ENCODE measurements at places on chromosomes 12 and 14. TPM values are rescaled to one million over a fixed set of nuclear protein-coding genes. Genes with fewer than 3 reads are reported as not detected.
A peak's percentile ranks its signal among the peaks of the same experiment; 100 is the strongest.

DNA sequence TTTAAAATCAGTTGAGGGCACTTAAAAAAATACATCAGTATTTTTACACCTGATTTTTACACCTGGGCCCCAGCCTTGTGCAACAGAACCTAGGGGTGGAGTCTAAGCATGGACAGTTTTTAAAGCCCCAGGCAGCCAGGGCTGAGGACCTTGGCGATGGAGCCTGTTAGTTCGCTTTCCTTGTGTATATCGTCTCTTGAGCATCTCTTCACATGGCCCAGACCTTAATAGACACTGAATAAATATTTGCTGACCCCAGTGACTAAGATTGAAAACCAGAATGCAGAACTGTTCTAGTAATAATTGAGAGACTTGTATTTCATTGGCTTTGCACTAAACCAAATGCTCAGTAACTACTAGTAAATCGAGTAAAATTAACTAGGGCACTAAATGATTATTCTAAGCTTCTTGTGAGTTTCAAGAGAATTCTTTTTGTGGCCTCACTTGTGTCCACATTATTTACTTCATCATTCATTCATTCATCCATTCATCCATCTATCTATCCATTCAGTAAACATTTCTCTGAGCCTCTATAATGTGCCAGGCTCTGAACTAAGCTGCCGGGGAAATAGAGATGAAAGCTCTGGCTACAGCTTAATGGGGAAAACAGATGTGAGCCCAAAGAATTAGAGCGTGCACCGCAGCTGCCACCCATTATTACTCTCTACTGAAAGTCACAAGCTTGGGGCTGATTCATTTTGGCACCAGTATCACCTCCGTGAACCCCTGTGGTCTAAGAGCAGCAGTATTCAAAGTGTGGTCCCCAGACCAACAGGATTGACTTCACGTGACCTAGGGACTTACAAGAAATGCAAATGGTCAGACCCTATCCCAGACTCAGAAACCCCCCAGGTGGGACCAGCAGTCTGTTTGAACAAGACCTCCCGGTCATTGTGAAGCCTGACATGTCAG lies 30.7 kb upstream of the BCL7A start:
- no peak for DNase-seq

DNA sequence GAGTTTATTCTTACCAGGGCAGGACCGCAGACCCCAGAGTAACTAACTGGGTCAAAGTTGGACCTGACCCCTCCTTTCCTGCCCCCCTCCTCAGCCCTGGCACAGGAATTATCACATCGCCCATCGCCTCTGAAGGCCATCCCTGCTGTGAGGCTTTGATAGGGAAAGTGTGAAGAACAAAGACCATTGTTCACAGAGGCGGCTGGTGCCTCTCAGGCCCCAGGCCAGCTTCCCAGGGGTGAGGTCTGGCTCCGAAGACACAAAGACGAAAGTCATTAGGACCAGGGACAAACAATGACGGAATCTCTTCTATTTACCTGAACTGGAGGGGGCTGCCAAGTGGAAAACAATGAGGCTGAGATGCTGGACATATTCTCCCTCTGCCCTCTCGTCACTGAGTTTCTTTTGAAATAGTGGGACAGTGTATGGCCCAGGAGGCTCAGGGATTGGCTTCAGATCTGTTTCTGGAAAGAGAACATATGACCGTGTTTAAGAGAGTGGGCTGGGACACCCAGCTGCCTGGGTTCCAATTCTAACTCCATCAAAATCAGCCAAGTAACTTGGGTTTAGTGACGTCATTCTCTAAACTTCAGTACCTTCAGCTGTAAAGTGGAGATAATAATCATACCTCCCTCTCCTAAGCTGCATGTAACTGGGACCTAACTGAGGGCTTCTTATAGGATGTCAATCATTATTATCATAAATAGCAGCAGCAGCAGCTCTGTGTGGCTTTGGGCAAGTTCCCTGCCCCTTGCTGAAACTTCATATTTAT lies 769.4 kb downstream of the MED13L start:
- no peak for DNase-seq

The TDRD9 gene
- total RNA-seq = 0.95 TPM

- DNase-seq = no peak
These were observed 86.1 kb upstream of the ARHGAP5 start for GRCh38 chr14:31990926-31991572.

GRCh38 chr12:106126441-106127337 lies 12.1 kb downstream of the NUAK1 start:
- DNase-seq = no peak

DNA sequence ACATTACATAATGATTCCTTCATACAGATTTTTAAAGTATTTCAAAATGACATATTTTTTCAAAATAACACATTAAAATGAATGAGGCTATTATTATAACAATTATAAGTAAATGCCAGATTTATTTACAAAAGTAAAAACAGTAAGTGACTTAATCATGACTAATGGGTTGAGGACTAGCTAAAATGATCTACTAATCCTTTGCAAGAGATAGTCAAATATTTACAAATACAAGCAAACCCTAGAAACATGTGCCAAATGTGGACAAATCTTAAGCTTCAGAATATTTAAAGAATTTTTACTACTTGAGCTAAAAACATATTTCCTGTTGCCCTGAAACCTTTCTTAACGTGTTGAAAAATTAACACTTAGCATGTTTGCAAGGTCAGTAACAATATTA lies 74.8 kb downstream of the KIF21A start:
- no peak for DNase-seq

GRCh38 chr12:131917139-131917710 lies 11.9 kb upstream of the PUS1 start:
- no peak for DNase-seq

GRCh38 chr14:50055461-50056228 lies 60.7 kb downstream of the VCPKMT start:
- no peak for DNase-seq

GRCh38 chr14:94867946-94868771 lies 98.2 kb upstream of the GSC start:
- DNase-seq = no peak

- DNase-seq = peak; percentile 40
These were observed 98.3 kb upstream of the EVL start for GRCh38 chr14:99966912-99967311.

DNA sequence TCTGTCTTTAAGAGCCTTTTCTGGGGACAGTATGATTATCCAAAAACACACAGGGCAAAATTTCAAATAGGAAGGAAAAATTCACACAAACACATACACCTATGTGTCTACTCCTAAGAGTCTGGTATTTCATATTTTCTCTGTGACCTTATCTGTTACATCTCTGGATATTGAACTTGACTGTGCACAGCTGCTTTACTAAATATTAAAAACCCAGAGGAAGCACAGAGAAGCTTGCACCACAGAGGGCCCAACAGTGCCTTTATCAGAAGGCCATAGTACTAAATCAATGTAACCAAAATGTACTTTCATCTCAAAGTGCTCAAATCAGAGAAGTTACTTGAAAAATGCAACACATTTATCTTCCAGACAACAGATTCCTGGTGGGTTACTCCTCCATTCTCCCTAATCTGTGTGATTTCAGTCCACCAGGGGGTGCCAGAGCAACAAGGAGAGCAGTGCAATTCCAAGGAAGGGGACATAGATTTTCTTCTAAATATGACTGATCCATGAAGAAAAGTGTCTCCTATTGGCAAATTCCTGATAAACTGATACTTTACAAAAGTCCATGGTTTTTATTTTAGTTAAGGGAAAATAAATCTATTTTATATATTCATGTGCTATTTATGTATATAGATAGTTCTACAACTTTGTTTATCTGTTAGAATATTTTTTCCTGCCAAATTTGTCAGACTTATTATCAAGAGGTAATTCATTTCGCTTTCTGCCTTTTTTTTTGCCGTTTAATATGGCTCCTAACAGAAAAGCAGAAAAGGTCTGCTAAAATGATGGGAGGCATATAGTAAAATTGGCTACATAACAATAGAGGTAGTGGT lies 617.6 kb downstream of the LRFN5 start:
- peak; percentile 41 for DNase-seq

GRCh38 chr12:127074161-127074560 lies 1192.8 kb upstream of the TMEM132C start:
- no peak for DNase-seq

- DNase-seq = peak; percentile 84
These were observed 12.2 kb downstream of the MMP14 start for GRCh38 chr14:22848351-22849164.

- DNase-seq = no peak
These were observed 60.4 kb upstream of the KTN1 start for GRCh38 chr14:55519473-55520080.

DNA sequence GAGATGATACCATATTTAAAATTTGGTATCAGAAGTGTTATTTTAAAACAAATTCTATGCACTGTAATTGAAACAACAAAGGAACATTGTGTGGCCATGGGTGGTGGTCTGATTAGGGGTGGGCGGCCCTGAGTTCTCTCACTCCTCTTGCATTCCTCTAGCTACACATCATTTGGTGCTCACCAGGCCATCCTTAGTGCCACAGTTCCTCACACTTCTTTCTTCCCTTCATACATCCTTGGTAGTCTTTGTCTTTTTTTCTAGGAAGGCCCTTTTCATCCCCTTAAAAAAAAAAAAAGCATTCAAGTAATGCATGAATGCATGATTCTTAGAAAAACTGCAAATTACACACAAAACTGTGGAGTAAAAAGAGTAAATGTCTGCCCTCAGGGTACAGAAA lies 2.4 kb upstream of the MANSC4 start:
- DNase-seq = no peak

GRCh38 chr12:105433804-105434203 lies 103.3 kb downstream of the C12orf75 start:
- DNase-seq = no peak

GRCh38 chr12:121534495-121535148 lies 46.2 kb downstream of the KDM2B start:
- no peak for DNase-seq

DNA sequence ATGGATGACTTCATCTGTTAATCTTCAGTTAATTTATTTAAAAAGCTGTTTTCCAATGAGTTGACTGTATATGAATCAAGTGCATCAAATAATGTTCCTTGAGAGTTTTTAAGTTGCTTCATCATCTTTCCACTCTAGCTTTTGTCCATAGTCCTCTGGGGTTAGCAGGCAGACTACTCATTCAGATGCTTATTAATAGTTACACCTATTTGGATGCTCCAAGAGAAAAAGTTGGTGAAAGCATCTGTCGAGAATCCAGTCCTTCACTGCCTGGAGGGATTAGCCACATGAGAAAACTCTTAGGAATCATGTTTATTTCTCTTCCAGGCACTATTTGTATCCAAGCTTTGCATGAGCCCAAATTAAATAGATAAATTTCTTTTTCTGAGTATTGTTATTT lies 70.2 kb downstream of the DACT1 start:
- no peak for DNase-seq

GRCh38 chr14:75751296-75751695 lies 90.2 kb downstream of the TTLL5 start:
- DNase-seq = no peak

The IL22 gene
- not detected for total RNA-seq

DNA sequence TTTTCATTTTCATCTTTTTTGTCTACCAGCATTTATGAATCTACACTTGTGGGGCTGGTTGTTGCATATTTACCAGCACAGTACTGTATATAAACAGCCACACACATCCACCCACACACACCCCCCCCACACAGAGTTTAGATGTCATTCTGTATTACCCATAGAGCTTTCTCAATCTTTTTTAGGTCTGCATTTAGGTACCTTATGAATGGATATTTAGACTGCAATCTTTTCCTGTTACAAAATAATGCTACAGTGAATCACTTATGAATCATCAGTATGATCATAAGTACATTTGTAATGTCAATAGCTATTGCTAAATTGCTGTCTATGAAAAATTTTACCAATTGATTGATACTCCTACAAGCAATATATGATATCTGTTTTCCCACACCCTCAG lies 67.3 kb upstream of the STK38L start:
- no peak for DNase-seq

DNA sequence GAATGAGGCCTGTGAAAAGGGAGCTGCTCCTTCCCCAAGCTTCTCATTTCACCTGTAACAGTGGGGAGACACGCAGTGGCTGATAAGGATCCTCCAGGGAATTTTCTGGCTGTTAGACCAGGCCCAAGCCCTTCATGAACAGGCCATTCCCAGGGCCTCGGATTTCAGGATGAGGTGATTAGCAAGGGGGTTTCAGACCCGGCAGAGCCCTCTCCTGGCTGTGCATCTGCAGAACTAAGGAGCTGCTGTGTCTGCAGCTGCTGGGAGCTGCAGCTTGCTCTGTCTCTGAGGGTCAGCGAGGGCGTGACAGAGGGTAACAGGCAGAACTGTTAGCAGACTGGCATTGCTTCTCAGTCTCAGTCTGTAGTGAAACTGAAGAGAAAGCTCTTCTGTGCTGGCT lies 110.4 kb downstream of the KCNA5 start:
- no peak for DNase-seq

- no peak for DNase-seq
These were observed 37.3 kb downstream of the VDR start for GRCh38 chr12:47867495-47867941.

DNA sequence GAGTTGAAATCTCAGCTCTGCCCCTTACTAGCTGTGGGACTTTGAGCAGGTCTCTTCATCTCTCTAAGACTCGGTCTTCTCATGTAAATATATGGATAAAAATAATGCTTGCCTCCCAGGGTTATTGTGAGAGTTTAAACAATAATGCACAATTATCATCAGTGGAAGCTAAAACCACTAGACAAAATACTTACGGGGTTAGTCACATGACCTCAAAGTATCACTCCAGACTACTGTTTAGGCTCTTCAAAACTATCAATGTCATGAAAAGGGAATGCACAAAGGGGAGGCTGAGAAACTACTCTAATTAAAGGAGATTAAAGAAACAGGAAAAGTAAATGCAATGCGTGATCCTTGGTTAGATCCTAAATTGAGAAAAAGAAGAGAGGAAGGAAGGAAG lies 24.5 kb upstream of the TSPAN11 start:
- no peak for DNase-seq

The CLEC1A gene
- 3.2 TPM for total RNA-seq

The AQP5 gene
- total RNA-seq = 1.4 TPM

The USP30 gene
- total RNA-seq = 13.9 TPM

DNA sequence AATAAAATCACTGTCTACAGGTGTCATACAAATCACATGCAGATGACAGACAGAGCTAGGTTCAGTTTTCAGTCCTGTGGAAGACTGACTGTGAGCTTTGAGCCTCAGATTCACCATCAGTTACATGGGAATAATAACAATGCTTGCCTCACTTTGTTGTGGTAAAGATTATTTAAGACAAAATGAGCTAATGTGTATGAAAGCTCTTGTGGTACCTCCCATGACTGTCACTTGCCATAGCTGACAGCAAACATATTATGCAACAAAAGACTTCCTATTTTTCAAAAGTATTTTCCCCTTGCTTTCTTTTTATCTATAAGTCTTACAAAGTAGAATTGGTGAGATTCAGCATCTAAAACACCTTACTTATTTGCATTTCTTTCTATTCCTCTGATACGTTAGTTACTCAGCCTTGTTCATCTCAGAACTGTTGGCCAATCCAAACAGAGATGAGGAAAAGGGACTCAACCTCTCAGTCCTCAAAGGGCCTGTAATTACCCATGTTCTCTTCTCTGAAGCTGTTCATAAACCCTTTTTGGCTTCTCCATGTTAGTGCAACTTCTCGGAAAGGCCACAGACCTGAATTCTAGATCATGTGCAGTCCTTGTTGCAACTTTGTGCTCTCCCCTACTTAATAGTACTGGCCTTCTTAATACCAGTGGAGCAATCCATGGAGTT lies 8.8 kb upstream of the DDHD1 start:
- no peak for DNase-seq

The SERPINA10 gene
- not detected for total RNA-seq

The KRT2 gene
- not detected for total RNA-seq

Measured in urinary bladder (tissue), 4 donors.